ENCODE measurements at places on chromosomes 12 and 14. TPM values are rescaled to one million over a fixed set of nuclear protein-coding genes. Genes with fewer than 3 reads are reported as not detected.

GRCh38 chr12:109875572-109876131, 4.7 kb downstream of the GLTP start:
- H3K4me3 ChIP-seq: no peak overlapping the region
- no peak overlapping the region for H3K27ac ChIP-seq
- no peaks in the 10 kb centered on the region for H3K36me3 ChIP-seq

The ADAMTS20 gene
- not detected for total RNA-seq

DNA sequence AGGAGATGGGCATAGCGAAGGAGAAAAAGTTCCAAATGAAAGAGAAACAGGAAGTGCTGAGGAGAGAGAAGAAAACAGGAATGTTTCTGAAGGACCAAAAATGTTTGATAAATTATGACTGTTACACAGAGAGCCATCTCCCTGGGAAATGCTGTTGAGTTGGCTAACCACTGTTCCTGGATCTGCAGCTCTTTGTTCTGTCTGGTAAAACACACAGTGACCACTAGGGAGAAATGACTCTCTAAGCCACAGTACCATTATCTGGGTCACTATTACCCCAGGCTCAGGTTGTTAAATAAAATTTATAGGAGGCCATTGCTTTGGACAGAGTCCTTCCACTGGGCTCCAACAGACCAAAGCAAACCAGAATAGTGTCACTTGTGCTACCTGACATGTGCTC, 219.3 kb downstream of the CRADD start:
- H3K4me1 ChIP-seq: peaks cover 6% of the 10 kb centered on the region
- no peak overlapping the region for H3K4me3 ChIP-seq
- DNase-seq: no peak
- 0 out of 2 replicates have a peak, but pooled peaks cover 5% of the 10 kb centered on the region for H3K27me3 ChIP-seq

The CAPZA3 gene
- total RNA-seq: not detected

DNA sequence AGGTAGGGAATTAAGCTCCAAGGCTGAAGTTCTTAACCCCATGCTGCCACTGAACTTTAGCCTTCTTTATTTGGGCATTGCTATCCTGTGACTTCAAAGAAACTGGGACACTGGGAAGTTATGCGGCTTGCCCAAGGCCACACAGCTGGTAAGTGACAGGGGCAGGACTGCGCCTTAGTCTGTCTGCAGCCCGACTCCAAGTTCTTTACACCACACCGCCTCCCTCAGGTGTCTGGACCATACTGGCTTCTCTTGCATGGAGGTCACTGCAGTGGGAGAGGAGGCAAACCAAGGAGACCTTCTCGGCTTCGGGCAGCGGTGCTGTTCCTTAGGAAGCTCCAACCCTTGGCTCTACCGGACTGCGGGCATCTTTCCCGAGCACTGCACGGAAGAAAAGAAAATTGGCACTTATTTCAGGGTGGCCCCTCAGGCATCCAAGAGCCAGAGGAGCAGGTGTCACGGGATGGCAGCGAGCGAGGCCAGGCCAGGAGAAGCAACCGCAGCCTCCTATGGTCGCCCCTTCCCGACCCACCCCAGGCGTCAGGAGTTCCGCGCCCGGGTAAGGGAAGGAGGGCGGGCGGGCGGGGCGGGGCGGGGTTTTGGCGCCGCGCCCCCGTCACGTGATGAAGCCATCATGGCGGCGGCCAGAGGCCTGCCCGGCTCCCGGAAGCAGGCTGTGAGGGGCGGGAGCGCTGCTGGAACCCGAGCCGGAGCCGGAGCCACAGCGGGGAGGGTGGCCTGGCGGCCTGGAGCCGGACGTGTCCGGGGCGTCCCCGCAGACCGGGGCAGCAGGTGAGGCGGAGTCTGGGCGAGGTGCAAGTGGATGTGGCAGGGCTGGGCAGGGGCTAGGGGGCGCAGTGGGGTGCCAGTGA, 16.4 kb upstream of the ESPL1 start:
- H3K36me3 ChIP-seq: peaks cover 6% of the 10 kb centered on the region
- peak; percentile 90 for DNase-seq
- H3K27me3 ChIP-seq: no peaks in the 10 kb centered on the region
- H3K4me1 ChIP-seq: peaks cover 39% of the 10 kb centered on the region
- peak overlapping the region; percentile 99 for H3K4me3 ChIP-seq

DNA sequence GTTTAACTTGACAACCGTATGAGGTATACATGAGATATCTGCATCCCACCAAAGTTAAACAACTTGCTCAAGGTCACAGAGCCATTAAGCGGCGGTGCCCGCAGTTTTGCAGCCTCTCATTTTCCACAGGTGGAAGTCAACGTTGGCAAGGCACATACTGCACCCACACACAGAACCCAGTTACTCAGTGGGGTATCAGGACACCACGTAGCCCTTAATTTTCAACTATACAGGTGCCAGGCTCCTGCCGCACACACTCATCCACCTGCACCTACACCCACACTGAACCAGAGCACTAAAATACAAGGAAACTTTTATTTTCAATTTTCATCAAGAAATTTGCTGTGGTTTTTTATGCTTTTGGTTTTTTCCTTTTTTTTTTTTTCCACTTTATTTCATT, 1.7 kb upstream of the NOP2 start:
- peaks cover 38% of the 10 kb centered on the region for H3K4me1 ChIP-seq
- peak overlapping the region; percentile 85 for H3K4me3 ChIP-seq
- no peak for DNase-seq
- H3K36me3 ChIP-seq: peaks cover 50% of the 10 kb centered on the region
- H3K27me3 ChIP-seq: no peaks in the 10 kb centered on the region
- no peak overlapping the region for H3K27ac ChIP-seq

GRCh38 chr14:33377596-33378390, 439.1 kb downstream of the NPAS3 start:
- H3K27ac ChIP-seq: no peak overlapping the region
- DNase-seq: no peak
- H3K27me3 ChIP-seq: no peaks in the 10 kb centered on the region
- H3K4me1 ChIP-seq: peaks cover 5% of the 10 kb centered on the region
- H3K4me3 ChIP-seq: no peak overlapping the region
- H3K36me3 ChIP-seq: no peaks in the 10 kb centered on the region

GRCh38 chr14:79597566-79597965, 613.7 kb downstream of the DIO2 start:
- no peaks in the 10 kb centered on the region for H3K4me1 ChIP-seq
- no peak overlapping the region for H3K4me3 ChIP-seq
- no peak overlapping the region for H3K27ac ChIP-seq
- no peak for DNase-seq

DNA sequence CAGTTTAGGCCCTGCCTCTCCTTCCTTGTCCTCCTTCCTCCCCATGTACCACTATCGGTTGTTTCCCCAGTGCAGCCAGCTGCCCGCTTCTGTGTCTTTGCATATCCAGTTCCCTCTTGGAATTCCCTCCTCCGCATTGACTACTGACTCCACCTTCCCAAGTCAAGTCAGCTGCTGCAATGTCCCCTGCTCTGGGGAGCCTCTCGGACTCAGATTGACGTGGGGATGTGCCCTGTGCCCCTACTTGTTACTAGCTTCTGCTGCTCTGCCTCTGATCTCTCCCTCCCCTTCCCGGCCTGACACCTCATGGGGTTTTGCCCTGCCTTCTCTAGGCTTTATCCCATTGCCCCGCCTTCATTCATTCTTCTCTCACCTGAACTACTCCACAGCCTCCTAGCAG, 2.1 kb upstream of the CD9 start:
- H3K27ac ChIP-seq: no peak overlapping the region
- no peaks in the 10 kb centered on the region for H3K36me3 ChIP-seq
- no peaks in the 10 kb centered on the region for H3K27me3 ChIP-seq
- no peak overlapping the region for H3K4me3 ChIP-seq

GRCh38 chr12:122646517-122647217, 56.5 kb downstream of the HCAR2 start:
- no peaks in the 10 kb centered on the region for H3K27me3 ChIP-seq
- H3K4me1 ChIP-seq: no peaks in the 10 kb centered on the region
- H3K36me3 ChIP-seq: no peaks in the 10 kb centered on the region
- no peak overlapping the region for H3K4me3 ChIP-seq
- peak; percentile 48 for DNase-seq

The MYF6 gene
- not detected for total RNA-seq

GRCh38 chr12:5840944-5841343, 104.1 kb downstream of the ANO2 start:
- no peaks in the 10 kb centered on the region for H3K36me3 ChIP-seq
- no peak for DNase-seq
- no peak overlapping the region for H3K4me3 ChIP-seq
- no peaks in the 10 kb centered on the region for H3K27me3 ChIP-seq

DNA sequence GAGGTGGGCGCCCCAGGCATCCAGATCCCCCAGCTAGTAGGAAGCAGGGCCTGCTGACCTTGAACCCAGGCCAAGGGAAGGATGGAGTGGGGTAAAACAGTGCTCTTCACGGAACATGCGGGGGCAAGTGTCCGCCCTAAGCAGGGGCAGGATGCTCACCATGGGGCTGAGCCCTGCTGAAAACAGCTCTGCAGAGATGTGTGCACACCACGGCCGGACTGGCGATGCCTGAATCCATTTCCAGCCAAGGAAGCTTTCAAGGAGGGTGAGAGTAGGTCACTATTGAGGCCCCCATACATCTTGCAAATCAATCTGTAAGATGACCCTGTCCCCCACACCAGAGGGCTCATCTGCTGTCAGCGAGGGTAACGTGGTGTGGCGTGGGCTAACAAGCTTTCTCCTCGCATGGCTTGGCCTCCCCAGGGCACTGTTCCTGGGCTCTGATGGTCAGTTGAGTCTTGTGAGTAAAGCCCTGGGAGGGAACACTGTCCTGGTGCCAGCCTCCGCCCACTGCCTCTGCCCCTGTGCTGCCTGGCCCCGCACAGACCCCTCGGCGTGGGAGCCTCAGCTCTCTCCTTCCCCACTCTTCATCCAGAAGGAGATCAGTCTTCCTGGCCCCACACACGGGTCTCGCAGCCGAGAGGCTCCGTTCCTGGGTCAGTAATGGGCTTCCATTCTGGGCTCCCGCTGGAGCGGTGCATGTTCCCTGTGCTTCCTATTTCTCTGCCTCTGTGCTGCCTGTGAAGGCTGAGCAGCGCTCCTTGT, 69.1 kb downstream of the CCDC92 start:
- DNase-seq: no peak
- no peak overlapping the region for H3K27ac ChIP-seq

- DNase-seq: peak; percentile 59
- H3K36me3 ChIP-seq: peaks cover under 1% of the 10 kb centered on the region
- no peaks in the 10 kb centered on the region for H3K27me3 ChIP-seq
These were observed 1.1 kb upstream of the KLHDC2 start for GRCh38 chr14:49766839-49767238.

- DNase-seq: peak; percentile 58
- no peaks in the 10 kb centered on the region for H3K36me3 ChIP-seq
- peaks cover 49% of the 10 kb centered on the region for H3K4me1 ChIP-seq
- H3K27me3 ChIP-seq: no peaks in the 10 kb centered on the region
These were observed 104.8 kb downstream of the VRK1 start for GRCh38 chr14:96902004-96902403.

DNA sequence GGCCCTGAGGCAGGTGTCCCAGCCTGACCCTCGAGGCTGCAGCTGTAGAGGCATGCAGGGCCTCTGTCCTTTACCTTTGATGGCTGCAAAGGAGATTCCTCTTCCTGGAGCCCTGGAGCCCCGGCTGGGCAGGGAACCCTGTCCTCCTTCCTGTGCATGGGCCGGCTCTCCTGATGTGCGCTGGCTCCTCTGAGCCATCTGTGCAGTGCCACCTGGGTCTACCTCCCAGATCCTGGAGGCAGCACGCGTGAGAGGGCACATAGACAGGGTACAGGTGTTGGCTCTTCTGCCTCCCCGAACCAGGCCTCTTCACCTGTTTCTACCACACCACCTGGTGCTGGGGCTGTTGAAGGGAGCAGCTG, 115.1 kb downstream of the BEGAIN start:
- no peaks in the 10 kb centered on the region for H3K4me1 ChIP-seq
- H3K36me3 ChIP-seq: no peaks in the 10 kb centered on the region
- no peak overlapping the region for H3K4me3 ChIP-seq
- no peak overlapping the region for H3K27ac ChIP-seq

DNA sequence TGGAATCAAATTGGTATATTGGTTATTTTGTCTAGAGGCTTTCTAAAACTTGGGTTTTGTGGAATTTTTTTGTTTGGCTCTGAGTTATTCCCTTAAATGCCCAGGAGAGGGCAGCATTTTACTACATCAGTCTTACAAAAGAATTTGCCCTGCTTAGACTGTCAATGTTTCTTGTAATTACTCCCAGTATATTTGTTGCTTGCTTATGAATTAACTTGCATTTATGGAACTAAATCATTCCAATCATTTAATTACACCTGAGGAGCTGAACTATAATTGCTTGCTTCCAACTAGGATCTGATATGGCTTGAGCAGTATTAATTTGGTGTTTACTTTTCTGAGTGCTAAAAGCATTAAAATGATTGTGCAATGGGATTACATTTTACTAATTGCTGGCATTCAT, 48.7 kb downstream of the MIPOL1 start:
- H3K36me3 ChIP-seq: no peaks in the 10 kb centered on the region
- H3K4me1 ChIP-seq: no peaks in the 10 kb centered on the region
- H3K27me3 ChIP-seq: no peaks in the 10 kb centered on the region
- no peak overlapping the region for H3K27ac ChIP-seq
- DNase-seq: peak; percentile 81
- H3K4me3 ChIP-seq: no peak overlapping the region

DNA sequence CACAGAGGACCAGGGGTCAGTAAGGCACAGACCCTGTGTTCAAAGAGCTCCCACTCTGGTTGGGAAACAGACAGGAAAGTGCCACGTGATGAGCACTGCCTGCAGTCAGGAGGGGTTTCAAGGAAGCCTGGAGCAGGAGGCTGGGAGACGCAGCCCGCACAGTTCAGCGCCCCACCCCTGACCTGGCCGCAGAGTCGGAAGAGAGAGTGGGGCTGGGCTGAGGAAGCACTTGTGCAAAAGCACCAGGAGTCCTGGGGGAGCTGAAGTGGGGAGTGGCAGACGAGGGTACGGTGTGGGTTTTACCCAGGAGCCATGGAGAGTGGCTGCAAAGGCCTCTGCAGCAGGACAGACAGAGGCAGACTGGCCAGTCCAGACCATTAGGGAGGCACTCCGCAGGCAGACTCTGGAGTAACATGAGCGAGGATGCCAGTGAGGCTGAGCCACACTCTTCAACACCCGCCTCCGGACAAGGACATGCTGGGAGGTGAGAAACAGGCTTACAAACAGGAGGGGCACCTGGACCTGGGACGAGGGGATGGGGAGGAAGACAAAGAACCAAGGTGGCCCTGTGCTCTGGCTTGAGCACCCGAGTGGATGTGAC, 85.7 kb upstream of the GPR68 start:
- H3K27ac ChIP-seq: no peak overlapping the region
- H3K4me1 ChIP-seq: peaks cover under 1% of the 10 kb centered on the region
- H3K27me3 ChIP-seq: no peaks in the 10 kb centered on the region
- no peak overlapping the region for H3K4me3 ChIP-seq
- DNase-seq: no peak
- 0 out of 2 replicates have a peak, but pooled peaks cover 6% of the 10 kb centered on the region for H3K36me3 ChIP-seq

- H3K4me1 ChIP-seq: peaks cover 5% of the 10 kb centered on the region
- DNase-seq: no peak
- no peaks in the 10 kb centered on the region for H3K36me3 ChIP-seq
- no peak overlapping the region for H3K27ac ChIP-seq
- H3K4me3 ChIP-seq: no peak overlapping the region
These were observed 28.5 kb downstream of the JDP2 start for GRCh38 chr14:75456069-75456996.

The GRIP1 gene
- total RNA-seq: 0.07 TPM

The ASB2 gene
- 0.69 TPM for total RNA-seq

The IL26 gene
- total RNA-seq: not detected

The ACOT6 gene
- total RNA-seq: not detected

The ELK3 gene
- total RNA-seq: 1.2 TPM

- no peak overlapping the region for H3K27ac ChIP-seq
- DNase-seq: no peak
- no peaks in the 10 kb centered on the region for H3K27me3 ChIP-seq
- no peaks in the 10 kb centered on the region for H3K4me1 ChIP-seq
These were observed 8.6 kb downstream of the YEATS4 start for GRCh38 chr12:69368171-69368570.

- no peak overlapping the region for H3K27ac ChIP-seq
- no peak overlapping the region for H3K4me3 ChIP-seq
- H3K4me1 ChIP-seq: no peaks in the 10 kb centered on the region
These were observed 124.0 kb downstream of the BTG1 start for GRCh38 chr12:92021666-92022035.

All from Karpas-422 (cell line).